ENCODE measurements at places on chromosomes 2 and 18. TPM values are rescaled to one million over a fixed set of nuclear protein-coding genes. Genes with fewer than 3 reads are reported as not detected.

- no peak for DNase-seq
Measured at GRCh38 chr2:76491503-76491902, 780.8 kb upstream of the GCFC2 start.

GRCh38 chr2:216216951-216217903, 108.1 kb downstream of the XRCC5 start:
- DNase-seq: no peak

DNA sequence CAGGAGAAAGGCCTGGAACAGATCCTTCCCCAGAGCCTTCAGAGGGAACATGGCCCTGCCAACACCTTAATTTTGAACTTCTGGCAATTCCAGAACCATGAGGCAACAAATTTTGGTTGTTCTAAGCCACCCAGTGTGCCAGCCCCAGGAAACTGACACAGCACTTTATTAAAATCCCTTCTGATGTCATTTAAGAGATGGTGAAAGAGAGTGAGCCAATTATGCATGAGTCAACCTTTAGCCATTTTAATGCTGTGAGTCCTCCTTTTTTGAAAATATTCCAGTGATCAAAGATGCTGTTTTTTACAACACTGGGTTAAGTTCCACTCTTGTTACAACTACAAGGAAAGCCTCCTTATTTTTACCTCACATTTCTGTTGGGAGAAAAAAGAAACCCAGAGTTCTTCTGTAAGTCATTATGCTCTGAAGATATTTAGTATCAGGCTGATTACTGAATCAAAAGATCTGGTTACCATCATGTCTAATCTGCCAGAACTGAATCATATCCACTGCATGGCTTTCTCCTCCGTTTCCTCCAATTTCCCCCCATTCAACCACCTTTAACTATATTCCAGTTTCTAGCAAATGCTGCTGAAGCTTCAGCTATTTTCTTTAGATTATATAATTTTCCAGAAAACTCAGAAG, 235.4 kb downstream of the TXNL1 start:
- DNase-seq: no peak

- no peak for DNase-seq
Measured at GRCh38 chr2:31339696-31340095, 74.8 kb downstream of the XDH start.

- DNase-seq: no peak
Measured at GRCh38 chr2:201093573-201093972, 21.8 kb downstream of the NDUFB3 start.

DNA sequence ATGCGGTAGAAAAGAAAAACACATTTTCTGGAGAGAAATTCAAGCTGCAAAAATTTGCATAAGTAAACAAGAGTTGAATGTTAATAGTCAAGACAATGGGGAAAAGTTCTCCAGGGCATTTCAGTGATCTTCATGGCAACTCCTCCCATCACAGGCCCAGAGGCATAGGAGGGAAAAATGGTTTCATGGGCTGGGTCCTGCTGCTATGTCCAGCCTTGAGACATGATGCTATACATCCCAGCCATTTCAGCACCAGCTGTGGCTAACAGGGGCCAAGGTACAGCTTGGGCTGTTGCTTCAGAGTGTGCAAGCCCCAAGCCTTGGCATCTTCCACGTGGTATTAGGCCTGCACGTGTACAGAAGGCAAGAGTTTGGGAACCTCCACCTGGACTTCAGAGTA, 118.6 kb upstream of the DLGAP1 start:
- no peak for DNase-seq

DNA sequence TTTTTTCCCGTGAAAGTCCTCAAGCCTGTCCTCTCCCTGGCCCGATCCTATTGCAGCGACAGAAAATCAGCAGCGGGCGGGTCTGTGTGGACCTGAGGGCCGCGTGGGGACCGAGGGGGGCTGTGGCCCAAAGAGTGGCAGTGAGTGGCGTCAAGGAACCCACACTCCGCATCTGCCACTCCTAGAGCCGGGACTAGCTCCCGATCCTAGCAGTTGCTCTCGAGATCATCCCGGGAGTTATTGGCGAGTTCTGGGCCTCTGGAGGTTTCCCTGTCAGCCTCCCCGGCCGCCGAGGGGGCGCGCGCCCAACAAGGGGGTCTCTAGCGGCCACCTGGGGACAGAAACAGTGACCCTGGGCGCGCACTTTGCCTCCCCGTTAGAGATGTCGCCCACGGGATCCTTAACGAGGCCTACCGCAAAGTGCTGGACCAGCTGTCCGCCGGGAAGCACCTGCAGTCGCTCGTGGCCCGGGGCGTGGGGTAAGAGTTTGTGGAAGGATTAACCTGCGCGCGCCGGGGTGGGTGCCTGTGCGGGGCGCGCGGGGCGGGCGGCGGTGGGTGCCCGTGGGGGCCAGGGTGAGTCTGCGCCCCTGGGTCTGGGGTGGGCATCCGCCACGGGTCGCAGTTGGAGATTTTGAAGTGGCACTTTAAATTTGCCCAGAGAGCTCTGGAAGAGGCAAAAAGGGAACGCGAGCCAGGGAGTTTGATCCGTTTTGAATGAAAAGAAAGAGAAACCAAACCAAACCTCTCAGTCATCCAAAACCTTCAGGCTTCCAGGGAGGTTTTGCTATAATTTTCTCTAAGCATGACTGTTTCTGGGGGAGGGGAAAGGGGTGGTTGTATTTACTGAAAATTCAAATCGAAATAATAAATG, 3.5 kb downstream of the ADCYAP1 start:
- peak; percentile 59 for DNase-seq

GRCh38 chr2:50344509-50345106, 687.3 kb downstream of the NRXN1 start:
- no peak for DNase-seq

GRCh38 chr2:36245651-36246050, 109.9 kb upstream of the CRIM1 start:
- no peak for DNase-seq

DNA sequence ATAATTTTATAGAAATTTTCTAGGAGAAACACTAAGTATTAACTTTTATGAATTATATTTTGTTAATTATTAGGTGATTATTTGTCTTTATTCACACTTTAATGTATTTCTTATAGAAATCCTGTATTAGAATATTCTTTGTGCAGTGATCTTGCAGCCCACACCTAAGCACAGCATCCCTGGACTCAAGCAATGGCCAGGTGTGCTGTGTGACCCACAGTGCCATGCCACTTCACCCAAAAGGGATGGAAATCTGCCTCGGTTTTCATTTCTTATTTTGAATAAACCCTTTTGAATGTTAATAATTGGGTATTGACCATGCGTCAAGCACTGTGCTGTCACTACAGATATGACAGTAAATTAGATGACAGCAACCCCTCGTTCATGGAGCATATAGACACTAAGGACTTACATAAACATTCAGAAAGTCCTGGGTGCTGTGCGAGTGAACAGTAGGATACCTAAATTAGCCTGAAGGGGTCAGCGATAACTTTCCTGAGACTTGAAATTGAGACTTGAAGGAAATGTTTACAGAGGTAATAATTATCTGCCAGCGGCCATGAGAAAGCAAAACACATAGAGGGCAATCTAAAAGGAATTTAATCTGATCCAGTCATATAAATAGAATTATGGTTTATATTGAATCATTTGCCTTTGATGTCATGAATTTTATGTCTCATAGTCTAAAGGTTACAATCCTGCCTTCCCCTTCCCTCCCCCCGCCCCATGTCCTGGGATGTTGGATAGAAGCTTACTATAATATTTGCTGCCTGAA, 52.7 kb upstream of the CALCRL start:
- no peak for DNase-seq

DNA sequence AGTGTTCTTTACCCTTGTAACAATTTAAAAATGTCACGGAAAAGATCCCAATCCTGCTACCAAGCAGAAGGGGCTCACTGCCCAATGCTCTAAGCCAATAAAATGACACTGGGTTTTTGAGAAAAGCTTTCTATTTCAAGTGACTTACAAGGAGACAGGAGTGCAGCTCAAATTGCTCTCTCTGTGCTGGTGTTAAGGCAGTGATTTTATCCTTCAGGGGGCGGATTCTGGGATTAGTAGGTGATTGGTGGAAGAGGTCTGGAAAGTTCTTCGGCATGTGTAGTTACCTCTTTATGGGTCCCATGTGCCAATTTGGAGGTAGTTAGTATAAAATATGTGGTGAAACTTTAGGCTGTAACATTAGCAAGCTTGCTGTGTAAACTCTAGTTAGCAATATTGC, 27.4 kb upstream of the MCM6 start:
- DNase-seq: no peak

- DNase-seq: no peak
Measured at GRCh38 chr18:37662099-37662498, 96.5 kb upstream of the CELF4 start.

- peak; percentile 69 for DNase-seq
Measured at GRCh38 chr2:20224164-20224715, 690 bp downstream of the SDC1 start.

- no peak for DNase-seq
Measured at GRCh38 chr2:240350696-240351087, 84.8 kb upstream of the GPC1 start.

- no peak for DNase-seq
Measured at GRCh38 chr2:7838669-7839068, 843.2 kb upstream of the ID2 start.

DNA sequence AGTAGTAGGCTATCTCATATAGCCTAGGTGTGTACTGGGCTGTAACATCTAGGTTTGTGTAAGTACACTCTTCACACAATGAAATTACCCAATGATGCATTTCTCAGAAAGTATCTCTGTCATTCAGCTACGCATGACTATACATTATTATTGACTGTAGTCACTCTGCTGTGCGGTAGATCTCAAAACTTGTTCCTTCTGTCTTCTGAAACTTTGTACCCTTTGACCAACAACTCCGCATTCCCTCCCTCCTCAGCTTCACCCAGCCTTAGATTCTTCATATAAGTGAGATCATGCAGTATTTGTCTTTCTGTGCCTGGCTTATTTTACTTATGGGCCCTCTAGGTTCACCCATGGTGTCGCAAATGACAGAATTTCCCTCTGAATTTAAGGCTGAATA, 49.0 kb downstream of the TAF1B start:
- DNase-seq: no peak

GRCh38 chr2:127420039-127420864, 2.0 kb downstream of the PROC start:
- no peak for DNase-seq

- DNase-seq: no peak
Measured at GRCh38 chr18:58618822-58619595, 9.9 kb downstream of the ALPK2 start.

DNA sequence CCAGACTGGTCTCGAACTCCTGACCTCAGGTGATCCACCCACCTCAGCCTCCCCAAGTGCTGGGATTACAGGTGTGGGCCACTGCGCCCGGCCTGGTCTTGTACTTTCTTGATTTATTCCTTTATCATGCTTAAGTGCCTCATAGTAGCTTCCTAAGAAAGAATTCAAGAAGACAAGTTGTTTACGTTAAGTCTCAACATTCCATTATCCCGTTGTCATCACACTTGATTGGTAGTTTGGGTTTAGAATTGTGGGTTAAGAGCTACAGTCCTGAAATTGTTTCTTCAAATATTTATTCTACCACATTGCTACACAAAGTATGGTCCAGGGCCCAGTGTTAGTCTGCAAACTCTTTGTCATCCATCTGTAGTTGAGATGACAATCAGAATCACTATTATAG, 194.0 kb downstream of the VWC2L start:
- peak; percentile 41 for DNase-seq

GRCh38 chr2:110866466-110866865, 134.1 kb downstream of the ACOXL start:
- no peak for DNase-seq

DNA sequence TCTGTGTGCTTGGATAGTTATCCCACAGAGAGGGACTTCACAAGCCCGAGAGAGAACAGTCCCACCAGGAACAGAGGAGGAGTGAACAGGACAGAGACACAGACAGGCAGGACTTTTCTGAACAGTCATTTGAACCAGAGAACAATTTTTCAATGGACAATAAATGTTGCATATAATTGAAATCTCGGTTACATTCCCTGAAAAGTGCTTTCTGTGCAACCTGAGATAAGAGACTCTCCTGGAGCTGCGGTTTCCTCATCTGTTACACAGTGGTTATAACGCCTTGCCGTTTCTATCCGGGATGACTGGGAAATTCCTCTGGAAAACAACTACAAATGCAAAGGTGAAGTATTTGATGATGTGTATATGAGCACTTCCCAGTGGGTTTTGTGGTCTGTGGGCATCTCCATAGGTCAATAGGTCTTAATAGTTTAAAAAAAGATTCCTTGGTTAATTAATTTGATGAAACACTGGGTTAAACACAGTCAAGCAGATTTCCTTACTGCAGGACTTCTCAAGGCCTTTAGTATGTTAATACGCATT, 87.2 kb upstream of the HPCAL1 start:
- no peak for DNase-seq

- no peak for DNase-seq
Measured at GRCh38 chr2:137700681-137701080, 263.6 kb upstream of the HNMT start.

DNA sequence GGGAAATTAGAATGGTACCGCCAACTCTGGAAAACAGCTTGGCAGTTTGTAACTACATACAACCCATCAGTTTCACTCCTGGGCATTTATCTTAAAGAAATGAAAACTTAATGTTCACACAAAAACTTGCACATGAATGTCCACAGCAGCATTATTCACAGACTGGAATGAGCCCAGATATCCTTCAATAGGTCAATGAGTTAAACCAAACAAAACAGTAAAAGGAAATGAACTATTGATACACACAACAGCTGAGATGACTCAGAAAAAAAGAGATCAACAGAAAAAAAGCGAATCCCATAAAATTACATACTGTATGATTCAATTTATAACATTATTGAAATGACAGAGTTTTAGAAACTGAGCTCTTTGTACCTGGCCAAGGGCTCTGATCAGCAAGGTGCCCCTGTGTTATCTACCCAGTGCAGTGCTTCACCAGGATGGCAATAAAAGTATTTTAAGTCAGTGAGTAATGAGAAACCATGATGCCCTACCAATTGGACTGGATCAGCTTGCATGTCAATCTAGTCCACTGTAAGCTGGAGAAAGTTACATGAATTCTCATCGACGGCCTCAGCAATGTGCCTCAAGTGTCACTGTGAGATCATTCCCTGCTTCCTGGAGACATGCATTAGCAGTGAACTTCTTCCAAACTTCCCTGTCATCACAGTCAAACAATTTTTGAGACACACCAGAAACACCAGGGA, 21.9 kb downstream of the TMEM237 start:
- no peak for DNase-seq

- DNase-seq: no peak
Measured at GRCh38 chr2:49113046-49113445, 41.3 kb downstream of the FSHR start.

Gene HRH4
- total RNA-seq: not detected

Gene GKN1
- total RNA-seq: not detected

Gene SLC14A1
- total RNA-seq: not detected

Gene TRABD2A
- total RNA-seq: 18.6 TPM

Gene ID2
- 37.1 TPM for total RNA-seq
